Activated T-helper 9 cell treated with anti-CD3 and anti-CD28 coated beads, Interleukin-2, amount 50 U/mL, for 16 hours (primary cell): ENCODE measurements at places on chromosomes 6 and 20.

- DNase-seq, result no peak
Observed at GRCh38 chr6:41785689-41786450, 1.6 kb upstream of the TOMM6 start.

DNA sequence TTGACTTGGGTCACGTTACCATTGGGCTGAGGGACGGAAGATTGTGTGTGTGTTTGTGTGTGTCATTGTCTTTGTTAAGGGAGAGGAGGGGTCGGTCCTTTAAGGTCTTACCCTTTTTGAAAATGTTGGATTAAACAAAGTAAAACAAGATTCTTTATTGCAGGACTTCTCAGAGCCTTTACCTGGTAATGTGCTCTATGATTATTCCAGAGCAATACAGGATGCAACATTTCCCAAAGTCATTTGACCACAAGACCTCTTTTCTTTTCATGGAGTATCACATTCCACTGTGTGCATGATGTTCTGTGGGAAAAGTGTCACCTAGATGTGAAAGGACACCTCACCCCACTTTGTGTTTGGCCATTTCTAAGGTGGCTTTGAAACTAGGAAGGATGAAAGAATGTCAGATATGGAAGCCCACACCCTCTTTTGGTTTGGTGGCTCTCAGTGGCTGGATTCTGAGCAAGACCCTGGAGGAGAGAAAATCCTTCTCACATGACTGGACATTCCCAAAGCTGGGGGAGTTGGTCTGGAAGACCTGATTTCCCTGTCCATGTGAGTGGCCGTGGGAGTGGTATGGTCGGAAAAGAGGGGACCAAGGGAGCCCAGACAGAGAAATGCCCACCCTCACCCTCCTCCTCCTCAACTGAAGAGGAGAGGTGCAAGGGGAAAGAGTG, 18.2 kb upstream of the ZNF831 start:
- DNase-seq, result no peak

- DNase-seq, result no peak
Observed at GRCh38 chr6:144343701-144344428, 58.7 kb downstream of the UTRN start.

DNA sequence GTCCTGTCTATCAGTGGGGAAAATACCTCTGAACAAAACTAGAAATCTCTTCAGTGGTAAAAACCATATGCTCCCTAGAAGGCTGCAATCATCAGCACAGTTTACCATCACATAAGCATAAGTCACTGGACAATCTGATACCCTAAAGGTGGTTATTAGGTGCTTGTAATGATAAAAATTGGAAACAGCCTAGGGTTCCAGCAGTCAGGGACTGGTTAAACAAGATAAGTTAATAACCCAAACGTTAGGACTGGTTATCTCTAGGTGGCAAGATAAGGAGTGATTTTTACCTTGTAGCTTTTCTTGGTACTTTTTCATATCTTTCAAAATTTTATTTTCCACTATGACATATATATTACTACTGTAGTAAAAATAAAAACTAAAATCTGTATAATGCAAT, 11.0 kb downstream of the ECI2 start:
- DNase-seq, result no peak

GRCh38 chr20:15318682-15319081, 981.3 kb upstream of the FLRT3 start:
- DNase-seq, result no peak

DNA sequence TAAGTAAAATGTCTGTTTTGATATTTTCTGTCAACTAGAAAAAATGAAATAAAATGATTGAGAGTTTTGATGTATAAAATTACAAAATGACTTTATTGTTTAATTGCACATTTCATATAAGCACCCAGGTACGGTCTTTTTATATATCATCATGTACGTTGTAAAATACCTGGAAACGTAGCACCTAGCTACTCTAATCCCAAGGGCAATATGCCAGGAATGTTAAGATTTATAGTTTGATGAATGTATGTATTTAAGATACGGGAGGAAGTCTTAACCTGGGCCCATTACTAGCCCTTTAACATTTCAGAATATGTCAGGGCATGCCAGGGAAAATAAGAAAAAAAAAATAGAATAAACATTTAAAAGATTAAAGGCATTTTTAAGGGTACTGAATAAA, 490.9 kb upstream of the NRSN1 start:
- DNase-seq, result no peak

DNA sequence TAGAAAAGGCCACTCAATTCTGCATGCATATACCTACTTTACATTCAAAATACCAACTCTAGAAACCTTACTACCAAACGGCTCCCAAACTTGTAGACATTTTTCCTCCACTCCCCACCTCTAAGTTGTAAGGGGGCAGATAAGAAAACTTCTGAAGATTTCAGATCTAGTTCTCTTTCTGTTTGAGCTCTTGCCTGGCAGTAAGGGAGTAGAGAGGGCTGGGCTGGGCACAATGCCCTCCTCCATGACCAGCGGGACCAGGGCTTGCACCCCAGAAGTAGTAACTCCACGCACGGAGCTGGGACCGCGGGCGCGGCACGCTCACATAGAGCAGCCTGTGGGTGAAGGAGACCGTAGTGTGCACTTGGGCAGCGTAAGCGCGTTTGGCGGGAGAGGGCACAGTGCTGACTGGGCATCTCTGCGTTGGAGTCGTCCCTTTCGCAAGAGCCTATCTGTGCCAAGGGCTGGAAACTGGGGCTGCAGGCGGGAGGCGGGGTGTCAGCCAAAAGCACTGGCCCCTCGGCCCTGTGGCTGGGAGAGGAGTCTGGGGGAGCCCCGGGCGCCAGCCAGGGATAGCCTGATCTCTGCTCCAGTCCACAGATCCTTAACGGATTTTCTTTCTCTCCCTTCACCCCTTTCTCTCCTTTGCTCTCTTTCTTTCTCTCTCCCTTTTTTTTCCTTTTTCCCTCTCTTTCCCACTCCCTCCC, 32.4 kb downstream of the PHACTR1 start:
- DNase-seq, result no peak

DNA sequence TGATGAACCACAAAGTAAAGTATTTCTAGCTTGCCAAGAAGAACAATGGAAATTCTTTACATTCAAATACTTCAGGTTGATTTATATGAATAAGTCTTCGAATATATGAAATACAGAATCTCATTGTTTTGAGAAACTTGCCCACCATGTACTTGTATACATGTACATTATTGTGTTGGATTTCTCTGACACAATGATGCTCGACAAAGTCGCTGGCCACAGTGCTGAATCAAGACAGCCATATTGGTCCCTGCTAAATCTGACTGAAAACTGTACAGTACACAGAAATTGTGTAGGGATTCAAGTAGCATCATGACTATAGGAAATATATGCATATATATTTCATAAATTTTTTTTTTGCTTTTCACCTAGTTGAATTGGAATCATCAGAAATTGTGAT, 13.1 kb upstream of the LIN28B start:
- no peak for DNase-seq

GRCh38 chr6:143408787-143409162, 41.7 kb downstream of the ADAT2 start:
- no peak for DNase-seq

GRCh38 chr20:17530716-17531664, at the start of gene BFSP1:
BFSP1 (minus strand) TSS chr20:17531379; CDS start chr20:17531329, 50 bp downstream.
- DNase-seq, result peak; percentile 26

DNA sequence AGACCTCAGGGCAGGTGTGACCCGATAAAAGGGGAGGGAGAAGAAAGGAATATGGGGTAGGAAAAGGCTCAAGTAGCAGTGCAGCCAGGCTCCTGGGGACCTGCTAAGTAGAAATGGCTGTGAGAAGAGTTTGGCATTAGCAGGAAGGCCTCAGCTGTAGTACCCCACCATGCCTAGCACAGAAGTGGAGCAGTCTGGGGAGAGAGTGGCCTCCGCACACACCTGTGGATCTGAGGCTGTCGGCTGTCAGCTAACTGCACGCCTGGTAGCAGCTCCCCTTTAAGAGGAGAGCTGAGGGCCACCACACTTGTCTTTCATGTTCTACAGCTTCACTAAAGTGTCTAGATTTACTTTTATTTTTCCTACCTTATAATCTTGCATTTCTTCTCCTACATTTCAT, 24.6 kb downstream of the PDE7B start:
- DNase-seq, result no peak

DNA sequence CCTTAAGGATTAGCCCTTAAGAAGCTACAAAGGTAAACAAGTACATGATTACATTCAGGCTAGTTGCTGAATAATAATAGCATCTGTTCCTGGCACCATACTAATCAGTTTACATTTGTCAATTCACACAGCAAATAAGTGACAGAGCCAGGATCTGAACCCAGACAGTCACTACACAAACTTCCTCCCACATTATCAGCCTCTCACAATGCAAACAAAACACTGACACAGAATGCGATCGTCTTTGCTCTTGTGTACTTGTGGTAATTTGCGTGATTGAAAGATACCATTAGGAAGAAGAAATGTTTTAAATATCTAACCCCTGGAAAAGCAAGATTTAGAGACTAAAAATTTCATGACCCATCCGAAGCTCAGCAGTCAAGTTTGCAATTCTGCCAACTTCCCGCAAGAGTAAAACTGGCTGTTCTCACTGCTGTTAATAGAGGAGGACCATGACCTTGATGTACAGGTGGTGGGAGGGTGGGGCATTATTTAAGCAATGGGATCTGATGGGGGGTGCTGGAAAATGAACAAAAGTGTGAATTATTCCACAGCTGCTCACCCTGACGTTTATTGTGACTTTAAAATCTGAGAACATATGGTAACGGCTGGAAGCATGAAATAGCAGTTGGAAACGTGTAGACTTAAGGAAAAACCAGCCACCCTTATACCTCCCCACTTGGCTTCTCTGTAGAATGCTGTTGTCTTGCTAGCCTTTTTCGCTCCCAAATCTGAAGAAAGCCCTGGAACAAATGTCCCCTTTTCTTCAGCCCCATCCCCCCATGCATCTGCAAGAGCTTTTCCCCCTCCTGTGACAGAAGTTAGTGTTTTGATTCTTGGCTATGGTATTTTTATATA, 95.3 kb upstream of the ARMC2 start:
- no peak for DNase-seq

GRCh38 chr20:23331450-23332350, 18.9 kb upstream of the NXT1 start:
- DNase-seq, result no peak

DNA sequence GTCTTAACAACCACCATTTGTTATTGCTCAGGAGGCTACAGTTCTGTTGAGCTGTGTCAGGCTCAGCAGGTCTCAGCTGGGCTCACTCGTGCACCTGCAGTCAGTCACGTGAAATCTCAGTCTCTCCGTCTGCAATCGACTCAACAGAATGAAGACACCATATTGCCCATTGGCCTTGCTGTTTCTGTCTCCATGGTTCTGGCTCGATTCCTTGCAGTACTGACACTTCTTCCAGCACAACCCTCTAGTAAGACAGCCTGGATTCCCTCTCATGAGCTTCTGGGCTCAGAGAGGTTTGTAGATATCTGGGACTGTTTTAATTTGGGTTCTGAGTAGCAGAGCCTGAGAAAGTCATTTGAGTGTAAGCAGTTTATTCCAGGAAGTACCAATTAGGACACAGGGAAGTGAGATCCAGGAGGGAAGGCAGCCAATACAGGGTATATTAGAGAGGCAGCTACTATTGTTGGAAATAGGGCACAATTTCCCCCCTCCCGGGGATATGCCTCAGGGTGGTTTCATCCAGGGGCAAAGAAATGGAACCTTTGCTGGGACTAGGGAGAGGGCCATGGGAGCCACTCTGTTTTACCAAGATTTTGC, 87.4 kb upstream of the RALGAPA2 start:
- no peak for DNase-seq

- DNase-seq, result no peak
Observed at GRCh38 chr6:154895841-154896240, 99.3 kb upstream of the TIAM2 start.
